ENCODE measurements at places on chromosomes 1 and 21.

DNA sequence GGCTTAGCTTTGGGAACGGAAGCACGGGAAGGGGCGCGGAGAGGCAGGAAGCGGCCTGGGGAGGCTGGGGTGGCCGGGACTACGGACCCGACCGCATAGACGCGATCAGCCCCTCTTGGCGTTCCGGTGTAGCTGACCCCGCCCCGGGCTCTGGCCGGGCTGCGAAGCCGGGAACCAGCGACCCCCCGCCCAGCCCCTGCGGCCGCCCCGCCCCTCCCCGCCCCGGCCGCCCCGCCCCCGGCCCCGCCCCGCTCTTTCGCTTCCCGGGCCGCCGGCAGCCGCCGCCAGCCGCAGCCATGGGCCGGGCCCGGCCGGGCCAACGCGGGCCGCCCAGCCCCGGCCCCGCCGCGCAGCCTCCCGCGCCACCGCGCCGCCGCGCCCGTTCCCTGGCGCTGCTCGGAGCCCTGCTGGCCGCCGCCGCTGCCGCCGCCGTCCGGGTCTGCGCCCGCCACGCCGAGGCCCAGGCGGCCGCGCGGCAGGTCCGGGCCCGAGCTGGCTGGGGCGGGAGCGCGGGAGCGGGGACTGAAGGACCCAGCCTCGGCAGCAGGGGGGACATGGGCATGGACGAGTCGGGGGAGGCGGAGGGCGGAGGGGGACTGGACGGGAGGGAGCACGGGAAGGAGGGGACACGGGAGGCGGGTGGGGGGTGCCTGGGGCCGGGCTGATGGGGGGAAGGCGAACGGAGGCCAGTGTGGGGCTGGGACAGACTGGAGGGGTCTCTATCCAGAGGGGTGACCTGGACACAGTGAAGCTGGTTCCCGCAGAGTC is at the start of gene SELENON:
SELENON (plus strand) TSS at position 259 of the 768 bp plus-strand sequence; CDS start at position 297, 38 bp downstream.
- peak; percentile 18 for DNase-seq

DNA sequence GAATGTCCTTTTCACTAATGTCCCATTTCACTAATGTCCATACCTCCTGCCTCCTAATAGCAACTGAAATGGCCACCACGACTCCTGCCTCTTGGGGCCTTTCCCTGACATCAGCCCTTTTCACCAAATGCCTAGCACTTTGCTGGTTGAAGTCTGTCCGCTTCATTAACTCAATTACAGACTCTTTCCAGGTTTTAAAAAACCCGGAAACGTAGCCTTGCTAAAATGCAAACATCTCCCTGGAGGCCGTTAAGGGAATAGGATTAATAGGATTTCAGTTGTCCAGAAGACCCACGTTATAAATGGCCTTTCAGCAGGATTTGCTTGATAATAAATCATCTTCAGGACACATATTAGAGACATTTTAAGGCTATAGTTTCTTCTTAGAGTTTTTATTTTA is 25.7 kb upstream of the ERO1B start:
- no peak for DNase-seq

DNA sequence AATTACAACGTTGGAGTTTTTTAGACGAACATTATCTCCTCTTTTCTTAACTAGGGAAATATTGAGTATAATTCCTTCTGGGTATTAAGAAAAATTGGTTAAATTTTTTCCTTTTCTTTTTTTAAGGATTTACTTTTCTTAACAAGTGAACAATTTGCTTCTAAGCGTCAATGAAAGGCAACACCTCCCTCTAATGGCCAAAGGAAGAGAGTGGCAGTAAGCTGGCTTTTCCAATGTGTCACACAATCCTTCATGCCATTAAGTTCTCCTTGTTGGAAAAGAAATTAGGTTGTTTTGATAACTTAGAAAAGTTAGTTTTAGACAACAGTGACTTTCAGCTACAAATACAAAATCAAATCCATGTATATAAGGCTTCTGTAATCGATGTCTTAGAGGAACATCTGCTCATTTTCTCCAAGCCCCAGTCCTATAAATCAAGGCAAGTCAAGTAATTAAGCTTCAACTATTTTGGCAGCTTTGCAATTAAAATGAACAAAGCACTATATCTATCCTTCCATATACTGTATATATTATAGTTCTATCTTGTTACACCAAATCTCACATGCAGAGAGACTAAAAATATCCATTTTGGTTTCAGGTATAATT is 62.8 kb downstream of the EDEM3 start:
- no peak for DNase-seq

- DNase-seq = no peak
These were observed 329.5 kb upstream of the DUSP10 start for GRCh38 chr1:222071387-222071786.

- no peak for DNase-seq
These were observed 980.9 kb downstream of the BRINP3 start for GRCh38 chr1:189496768-189497167.

DNA sequence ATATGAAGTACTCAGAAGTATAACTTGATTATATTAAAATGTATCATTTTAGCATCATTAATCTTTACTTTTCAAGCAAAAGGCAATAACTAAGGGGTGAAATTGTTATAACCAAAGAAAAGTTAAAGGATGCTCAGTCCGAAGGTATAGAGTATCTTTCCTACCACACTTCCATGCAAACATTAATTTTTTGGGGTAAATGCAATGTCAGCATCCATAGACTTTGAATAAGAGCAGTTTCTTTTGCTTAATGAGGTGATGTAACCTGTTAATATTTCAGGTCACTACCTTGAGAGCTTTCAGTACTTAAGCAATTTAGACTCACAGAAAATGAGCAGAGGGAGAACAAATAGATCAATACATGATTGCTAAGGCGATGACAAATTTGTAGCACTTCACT is 1093.5 kb downstream of the PLA2G4A start:
- no peak for DNase-seq

DNA sequence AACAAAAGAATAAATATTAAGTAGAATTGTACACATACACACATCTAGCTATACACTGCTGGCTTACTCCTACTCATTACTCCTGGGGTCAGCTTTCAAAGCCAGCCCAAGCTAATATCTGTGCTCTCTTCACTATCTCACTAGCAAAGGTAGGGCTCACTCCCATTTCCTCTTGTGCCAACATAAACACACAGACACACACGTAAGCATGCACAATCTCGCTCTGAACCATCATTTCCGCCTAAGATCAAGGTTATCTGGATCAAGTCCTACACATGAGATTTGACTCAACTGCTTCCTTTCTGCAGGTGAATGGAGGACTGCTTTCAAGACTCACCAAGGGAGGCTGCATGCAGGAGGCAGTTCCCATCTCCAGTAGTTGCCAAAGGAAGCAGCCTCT is 28.8 kb upstream of the MTMR11 start:
- DNase-seq = no peak

DNA sequence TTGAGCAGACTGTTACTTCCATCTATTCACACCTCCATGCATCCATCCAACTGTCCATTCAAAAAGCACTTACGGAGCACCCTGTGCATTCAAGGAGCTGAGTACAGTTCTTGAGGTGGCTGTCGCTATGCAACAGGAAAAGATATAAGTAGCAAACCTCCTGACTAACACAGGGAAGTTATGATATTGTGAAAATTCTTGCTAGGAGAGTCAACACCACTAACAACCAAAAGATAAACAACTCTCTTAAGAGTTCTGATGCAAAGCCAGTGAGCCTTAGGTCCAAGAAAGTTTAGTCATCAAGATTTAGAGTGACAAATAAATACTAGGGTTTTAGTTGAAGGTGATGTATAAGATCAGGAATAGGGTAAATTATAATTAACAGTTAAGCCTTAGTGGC is 44.5 kb upstream of the TRIM45 start:
- DNase-seq = no peak

DNA sequence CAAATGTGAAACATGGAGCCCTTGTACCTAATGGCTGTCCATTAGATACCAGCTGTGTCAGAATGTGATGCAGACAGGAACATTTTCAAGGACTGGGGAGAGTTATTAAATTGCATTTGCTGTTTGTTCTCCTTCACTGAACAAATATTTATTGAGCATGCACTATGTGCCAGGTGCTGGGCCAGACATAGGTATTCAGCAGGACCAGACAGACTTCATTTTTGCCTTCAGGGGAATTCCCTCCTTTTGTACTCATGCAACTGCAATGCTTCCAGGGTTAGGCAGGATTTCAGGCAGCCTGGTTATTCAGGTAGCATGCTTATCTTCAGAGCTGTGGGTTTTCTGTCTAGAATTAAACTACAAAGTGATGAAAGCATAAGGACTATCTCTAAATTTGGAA is 64.2 kb upstream of the SMYD2 start:
- no peak for DNase-seq

DNA sequence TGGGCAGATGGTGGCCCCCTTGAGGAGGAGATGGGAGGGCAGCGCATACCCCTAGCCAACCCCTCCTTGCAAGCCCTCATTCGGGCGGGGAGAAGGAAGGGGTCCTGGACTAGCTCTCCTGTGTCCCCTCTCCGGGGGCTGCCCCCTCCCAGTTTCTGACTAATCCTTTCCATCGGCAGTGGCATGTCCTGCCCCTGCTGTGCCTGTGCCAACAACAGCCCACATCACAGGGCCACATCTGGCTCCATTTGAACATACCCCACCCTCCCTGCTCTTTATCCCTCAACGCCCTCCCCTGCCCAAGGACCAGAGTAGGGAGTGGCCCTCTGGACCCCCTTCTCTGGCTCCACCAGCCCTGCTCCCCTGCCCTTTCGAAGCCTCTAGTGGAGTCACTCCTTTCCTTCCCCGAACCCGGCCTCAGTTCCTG is 11.0 kb upstream of the LMNA start:
- no peak for DNase-seq

- DNase-seq = no peak
These were observed 30.2 kb upstream of the C1orf105 start for GRCh38 chr1:172390301-172390682.

- no peak for DNase-seq
These were observed 222.8 kb upstream of the ZRANB2 start for GRCh38 chr1:71303617-71304041.

GRCh38 chr1:47751193-47751592 is 246.0 kb downstream of the TRABD2B start:
- DNase-seq = no peak

DNA sequence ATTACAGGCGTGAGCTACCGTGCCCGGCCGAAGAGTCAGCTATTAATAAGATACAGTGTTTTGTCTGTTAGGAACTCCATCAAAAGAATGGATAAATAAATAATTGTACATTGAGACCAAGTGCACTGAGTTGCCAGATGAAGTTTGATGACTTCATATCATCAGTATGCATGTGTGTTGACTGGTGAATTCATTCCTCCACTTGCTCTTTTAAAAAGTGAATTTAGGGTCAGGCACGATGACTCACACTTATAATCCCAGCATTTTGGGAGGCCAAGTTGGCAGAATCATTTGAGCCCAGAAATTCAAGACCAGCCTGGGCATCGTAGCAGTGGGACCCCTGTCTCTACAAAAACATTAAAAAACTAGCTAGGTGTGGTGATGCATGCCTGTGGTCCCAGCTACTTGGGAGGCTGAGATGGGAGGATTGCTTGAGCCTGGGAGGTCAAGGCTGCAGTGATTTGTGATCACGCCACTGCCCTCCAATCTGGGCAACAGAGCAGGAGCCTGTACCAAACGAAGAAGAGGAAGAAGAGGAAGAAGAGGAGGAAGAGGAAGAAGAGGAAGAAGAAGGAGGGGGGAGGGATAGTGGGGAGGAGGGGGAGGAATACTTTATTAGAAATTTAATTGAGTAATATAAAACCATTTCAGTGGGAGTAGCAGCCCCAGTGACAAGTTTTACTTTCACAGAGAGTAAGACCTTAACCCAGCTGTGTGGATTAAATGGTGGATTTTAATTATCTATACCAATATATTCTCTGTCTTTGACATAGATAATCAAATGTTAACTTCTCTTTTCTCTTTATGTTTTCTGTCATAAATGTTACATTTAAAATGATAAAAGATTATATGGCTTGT is 74.9 kb downstream of the CCDC18 start:
- DNase-seq = no peak

GRCh38 chr1:201734786-201735185 is 94.2 kb upstream of the IPO9 start:
- no peak for DNase-seq

GRCh38 chr1:153552335-153552734 is 3.3 kb upstream of the S100A3 start:
- no peak for DNase-seq

DNA sequence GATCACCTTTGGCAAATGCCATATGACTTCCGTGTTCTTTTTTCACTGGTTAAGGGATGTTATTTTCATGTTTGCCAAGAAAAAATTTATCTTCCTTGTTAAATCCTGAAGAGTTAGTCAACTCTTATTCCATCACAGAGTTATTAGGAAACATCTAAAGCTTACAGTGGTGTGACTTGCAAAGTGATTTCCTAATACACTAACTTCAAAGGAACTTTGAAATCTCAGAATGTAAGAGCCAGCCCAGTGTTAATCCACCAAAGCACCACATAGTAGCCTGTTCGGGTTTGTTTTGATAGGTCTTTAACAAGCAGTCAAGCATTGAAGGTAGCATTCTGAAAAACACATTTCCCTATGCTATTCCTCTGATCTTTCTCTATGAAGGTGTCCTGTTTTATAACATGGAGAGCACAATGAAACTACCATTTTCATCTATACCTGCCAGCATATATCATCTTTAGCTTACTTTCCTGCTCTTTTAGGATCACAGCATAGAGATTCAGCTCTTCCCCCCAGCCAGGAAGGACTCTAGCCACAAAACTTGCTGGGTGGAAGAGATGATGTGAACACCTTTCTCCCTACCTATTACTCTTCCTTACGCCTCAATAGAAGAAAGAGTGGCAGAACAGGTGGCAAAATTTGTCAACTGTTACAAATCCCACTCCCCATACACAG is 82.4 kb upstream of the MAGI3 start:
- DNase-seq = no peak

- DNase-seq = no peak
These were observed 4.9 kb upstream of the CCDC28B start for GRCh38 chr1:32195531-32195930.
